ENCODE measurements at places on chromosomes 1 and 21.

DNA sequence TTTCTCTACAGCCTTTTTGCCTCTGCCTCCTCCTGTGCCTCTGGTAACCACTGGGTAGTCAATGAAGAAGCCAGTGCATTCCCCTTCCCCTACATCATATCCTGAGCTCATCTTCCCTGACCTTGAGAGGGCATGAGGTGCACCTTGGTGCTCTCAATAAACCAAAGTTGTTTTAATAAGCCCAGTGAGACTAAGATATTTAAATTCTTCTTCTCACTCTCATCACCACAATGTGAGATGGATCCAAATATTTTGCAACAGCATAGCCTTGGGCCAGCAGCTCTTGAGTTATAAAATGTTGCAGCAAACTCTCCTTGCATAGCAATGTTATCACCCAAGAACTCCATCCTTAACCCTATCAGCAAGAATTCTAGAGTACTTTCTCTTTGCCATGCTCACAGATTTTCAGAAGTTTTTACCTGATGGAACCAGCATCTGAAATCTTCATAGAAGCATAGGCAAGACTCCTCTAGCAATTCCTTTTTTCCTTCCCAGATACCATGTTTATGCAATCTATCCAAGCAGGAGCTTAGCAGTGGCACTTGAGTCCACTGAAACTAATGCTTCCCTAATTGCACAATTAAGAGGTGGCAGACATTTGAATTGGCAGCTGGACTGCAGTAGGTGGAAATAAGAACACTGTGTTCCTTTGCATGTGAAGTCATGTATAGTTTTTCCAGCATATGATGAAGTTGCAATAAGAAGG, 36.8 kb downstream of the CDC7 start:
- DNase-seq, result no peak

DNA sequence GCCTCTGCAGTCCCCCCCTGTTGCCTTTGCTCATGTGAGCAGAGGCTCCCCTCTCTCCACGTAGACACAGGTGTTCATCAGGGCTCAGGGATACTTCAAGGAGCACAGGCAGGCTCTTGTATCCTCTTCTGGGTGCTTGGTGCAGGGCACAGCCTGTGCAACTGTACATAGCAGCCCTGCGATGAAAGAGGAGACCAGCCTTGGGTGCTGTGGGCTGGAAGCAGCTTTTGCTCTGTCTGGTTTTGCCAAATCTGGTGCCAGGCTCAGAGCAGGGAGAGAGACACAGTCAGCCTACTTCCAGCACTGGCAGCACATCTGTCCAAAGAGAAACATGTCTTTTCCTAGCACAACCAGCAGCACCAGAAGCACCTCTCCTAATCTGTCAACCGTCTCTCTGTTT, 132.1 kb downstream of the ETS2 start:
- no peak for DNase-seq

DNA sequence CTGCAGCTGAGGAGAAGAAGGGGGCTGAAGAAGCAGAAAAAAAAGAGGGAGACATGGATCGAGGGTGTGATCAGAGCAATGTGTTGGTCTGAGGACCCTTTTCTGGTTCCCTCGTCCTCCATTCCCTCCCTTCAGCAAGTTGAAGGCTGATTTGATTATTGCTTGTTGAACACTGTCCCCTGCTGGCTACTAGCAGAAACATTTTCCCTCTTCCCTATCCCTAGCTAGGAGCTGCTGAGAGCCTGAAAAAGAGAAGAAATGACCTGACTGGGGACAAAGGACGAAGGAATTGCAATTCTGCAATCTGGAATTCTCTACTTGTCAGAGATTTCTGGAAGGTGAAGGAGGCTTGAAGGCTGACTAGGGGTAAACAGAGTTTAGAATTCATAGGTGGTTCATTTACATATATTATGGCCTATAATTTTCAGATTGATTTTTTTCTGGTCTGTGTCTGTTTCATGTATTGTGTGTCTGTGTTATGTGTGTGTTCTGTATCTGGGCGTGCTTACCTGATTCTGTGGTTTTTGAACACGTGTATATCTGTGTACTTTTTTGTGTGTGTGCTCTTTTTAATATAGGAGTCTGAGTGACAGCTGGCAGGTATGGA, 9.8 kb downstream of the NHLH1 start:
- DNase-seq, result no peak

DNA sequence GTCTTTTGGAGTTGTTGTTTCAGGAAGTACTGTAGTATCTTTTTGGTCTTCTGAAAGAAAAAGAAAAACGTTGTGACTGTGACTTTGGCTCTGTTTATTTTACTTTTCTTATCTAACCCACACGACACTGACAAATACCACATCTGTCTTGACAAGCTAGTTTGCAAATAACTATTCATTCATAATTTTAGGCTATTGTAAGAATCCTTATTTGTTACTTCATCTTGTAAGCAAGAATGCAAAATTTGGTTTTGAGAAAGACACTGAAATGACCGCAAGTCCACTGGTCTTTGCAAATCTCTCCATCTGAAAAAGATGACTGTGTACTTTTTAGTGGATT, 12.7 kb downstream of the TGFB2 start:
- DNase-seq, result no peak

DNA sequence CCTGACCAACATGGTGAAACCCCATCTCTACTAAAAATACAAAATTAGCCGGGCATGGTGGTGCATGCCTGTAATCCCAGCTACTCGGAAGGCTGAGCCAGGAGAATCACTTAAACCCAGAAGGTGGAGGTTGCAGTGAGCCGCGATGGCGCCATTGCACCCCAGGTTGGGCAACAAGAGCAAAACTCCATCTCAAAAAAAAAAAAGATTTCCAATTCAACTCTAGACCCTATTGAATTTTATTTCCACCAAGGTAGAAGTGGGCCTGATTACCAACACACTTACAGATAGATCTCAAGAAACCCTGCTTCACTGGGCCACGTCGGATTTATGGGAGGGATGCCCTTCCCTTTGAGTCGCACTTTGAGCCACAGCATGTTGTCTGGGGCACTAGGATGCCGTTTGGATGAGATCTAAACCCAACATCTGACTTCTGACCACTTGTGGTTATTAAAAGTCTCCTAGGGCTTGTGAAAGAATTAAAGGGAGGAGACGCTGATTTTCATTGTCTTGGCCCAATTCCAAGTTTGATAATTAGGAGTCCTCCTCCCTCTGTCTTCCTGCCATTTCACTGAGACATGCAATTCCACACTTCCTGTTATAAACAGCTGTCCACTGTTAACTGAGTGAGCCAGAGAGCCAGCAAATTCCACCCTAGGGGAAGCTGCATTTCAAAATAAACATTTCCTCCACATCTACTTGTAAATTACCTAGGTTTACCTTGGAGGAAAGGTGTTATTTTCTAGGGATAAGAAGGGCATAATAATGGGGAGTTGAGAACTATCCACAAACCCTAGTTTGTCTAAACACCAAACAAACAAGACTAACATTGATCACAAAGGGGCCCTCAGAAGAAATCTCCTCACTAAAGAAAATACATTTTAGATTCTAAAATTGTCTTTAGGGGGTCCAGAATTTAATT, 5.2 kb upstream of the RERE start:
- no peak for DNase-seq

DNA sequence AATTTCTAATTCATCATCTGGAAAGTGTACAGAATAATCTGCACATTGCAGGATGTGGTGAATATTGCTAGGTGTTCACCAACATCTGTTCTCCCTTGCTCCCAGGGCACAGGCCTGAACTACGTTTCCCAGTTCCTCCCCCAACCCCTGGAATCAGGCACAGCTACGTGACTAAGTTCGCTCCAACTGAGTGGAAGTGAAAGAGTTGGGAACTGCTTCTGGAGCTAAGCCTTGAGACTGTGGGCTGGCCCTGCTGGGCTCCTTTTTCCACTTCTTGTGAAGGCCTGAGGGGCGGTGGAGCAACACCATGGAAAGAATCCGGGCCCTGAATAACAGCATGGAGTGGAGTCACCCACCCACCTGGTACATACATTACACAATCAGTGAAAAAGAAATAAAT, 534.6 kb downstream of the SMYD3 start:
- no peak for DNase-seq

DNA sequence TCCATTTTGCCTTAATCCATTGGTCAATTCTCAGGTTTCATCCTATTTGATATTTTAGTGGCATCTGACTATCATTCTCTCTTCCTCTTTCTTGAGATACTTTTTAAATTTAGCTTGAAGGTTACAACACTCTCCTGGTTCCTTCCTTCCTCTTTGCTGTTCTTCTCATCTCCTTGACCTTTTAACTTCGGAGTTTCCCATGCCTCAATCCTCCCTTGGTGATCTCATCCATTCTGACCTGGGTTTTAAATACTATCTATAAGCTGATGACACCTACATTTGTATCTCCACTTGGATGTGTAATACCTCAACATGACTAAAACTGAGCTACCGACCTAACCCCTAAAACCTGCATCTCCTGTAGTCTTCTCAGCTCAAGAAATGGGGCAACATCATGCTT, 4.8 kb upstream of the ZNF687 start:
- no peak for DNase-seq

DNA sequence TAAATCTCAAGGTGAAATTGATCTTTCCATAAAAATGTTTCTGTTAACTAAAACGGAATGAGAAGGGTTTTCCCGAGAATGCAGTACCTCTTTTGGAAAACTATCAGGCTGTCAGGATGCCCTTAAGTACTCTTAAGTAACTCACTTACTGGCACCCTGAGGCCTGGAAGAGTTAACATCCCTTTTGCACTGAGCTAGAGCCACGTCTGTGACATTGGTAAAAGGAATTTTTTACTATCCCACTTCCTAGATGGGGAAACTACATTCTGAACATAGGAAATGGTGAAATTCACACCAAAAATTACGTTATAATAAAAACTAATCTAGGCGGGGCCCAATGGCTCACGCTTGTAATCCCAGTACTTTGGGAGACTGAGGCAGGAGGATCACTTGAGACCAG, 39.7 kb upstream of the MAP10 start:
- DNase-seq, result no peak

- DNase-seq, result no peak
Measured at GRCh38 chr1:225774281-225775147, 3.1 kb upstream of the SRP9 start.

DNA sequence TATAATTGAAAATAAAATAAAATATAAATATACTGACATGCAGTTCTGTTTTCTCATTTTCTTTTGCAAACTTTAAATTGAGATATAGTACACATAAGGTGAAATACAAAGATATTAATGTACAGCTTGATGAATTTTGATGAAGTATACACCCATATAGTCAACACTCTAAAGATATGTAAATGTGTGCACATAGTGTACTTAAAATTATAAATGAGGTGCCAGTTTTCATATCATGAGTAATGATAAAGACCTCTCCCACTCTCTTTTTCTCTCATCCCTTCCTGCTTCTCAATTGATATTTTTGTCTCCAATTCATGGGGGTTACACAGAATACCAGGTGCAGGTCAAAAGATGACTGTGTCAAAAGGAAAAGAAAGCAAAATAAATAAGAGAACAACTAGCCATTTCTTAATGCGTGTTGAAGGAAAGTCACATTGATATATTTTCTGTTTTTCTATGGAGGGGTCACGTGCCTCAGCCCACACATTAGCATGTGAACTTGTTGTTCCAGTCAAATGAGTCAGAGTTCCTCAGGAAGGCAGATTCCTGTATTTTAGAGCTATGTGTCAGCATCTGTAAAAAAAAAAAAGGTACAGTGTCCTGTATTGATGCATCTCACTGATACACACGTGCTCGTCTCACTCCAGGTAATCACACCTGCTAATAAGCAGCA, 64.3 kb upstream of the HOOK1 start:
- DNase-seq, result no peak

DNA sequence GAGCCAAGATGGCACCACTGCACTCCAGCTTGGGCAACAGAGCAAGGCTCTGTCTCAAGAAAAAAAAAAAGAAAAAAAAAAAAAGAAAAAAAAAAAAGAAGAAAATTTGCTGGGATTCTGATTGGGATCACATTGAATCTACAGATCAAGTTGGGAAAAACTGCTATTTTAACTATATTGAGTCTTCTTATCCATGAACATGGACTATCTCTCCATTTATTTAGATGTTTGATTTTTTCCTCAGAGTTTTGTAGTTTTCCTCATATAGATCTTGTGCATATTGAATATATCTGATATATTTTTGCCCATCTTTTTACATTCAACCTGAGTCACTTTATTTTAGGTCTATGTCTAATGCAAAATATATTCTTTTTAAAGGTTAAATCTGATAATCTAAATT, 58.3 kb upstream of the B3GALNT2 start:
- DNase-seq, result no peak

DNA sequence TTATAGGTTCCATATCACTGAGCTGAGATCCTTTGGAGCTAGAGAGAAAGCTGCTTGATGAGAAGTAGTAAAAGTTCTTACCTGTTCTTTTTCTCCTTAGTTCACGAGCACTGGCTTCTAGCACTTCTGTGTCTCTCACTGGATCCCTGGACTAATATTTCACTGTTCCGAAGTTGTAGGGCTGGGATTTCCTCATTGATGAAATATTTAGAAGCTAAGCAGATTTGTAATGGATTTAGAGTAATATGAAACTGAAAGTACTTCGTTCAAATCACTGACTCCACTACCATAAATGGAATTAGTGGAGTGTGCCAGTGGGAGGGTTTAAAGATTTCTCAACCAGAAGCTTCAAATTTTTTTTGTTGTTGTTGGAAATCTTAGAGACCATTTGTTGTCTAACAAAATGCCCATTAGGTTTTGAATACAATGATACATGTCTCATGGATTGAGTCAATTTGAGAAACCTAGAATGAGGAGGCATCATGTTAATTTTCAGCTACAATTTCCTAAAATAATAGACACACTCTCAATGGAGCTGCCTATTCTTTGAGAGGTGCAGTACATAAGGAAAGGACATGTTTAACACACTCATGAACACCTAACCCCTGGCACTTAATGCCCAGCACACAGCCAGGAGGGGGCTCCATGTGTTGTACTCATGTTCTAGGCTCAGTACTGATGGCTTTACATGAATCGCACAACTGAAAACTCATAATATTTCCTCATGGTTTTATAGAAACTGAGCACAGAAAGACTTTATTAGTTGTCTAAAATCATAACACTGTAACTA, at the start of gene GBP1:
TSS of gene GBP1 (minus strand) at position 130 of the 790 bp plus-strand sequence. CDS start 1,974 bp downstream, outside the sequence.
- no peak for DNase-seq

- DNase-seq, result no peak
Measured at GRCh38 chr1:92446546-92446945, 40.2 kb downstream of the GFI1 start.

DNA sequence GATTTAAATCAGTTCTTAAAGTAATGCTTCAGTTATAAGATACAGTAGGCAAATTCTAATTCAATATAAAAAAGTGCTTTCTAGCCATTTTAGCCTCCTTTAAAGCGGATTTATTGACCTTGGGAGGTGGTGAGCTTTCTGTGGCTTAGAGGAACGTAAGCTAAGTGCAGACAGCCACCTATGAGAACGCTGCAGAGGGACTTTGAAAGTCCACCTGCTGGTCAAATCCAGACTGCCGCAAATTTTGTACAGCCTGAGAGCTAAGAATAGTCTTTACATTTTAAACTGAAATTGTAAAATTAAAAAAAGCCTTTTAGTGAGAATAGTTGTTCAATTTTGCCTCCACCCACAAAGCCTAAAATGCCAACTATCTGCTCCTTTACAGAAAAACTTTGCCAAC, 67.0 kb upstream of the SSX2IP start:
- no peak for DNase-seq

GRCh38 chr1:99849413-99849743, 783 bp upstream of the AGL start:
- DNase-seq, result no peak
